ENCODE measurements at places on chromosomes 7 and 10.

- no peak for DNase-seq
Observed at GRCh38 chr7:129010075-129010474, 44.8 kb downstream of the TNPO3 start.

DNA sequence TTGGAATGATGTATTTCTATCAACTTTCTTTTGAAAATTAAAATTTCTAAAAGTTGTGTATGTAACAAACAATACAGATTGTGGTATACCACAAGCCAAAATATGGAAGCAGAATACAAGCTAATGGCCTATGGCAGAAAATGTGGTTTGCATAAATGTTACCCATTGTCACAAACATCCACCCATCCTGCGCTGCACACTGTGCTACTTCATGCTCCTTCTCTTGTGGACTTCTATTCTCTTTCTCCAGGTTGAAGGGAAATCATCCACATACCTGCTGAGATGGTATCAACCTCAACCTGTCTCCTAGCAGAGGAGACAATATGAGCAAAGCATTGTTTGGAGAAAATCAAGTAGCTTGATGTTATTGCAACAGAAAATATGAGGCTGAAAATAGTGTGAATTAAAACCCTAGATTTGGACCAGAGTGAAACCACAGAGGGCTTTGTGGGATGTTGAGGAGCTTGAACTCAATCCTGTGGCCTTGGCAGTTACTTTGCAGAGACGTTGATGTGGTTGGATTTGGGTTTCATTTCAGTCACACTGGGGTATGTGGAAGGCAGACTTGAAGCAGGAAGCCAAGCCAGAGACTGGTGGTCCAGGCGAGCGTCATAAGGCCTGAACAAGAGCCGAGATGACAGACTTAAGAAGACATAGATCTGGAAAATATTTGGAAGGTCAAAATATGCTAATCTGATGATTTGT, 63.8 kb downstream of the ICA1 start:
- no peak for DNase-seq

- DNase-seq: no peak
Observed at GRCh38 chr10:125646311-125646710, 36.7 kb downstream of the TEX36 start.

DNA sequence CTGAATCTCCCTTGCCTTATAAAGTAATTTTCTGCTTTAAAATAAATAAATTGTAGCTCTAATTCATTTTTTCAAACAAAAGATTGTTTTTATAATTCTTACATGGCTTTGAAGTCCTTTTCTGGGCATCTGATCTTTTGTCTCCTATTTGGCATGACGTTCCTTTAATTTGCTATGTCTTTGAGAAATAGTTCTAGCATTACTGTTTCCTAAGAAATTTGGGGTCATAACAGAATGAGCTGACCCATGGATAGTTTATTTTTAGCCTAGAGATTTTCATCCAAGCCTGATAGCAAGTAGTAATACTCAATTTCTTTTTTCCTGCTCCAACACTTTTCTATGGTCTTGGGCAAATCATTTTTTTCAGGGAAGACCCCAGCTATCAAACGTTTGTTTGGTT, 31.4 kb downstream of the CCDC71L start:
- no peak for DNase-seq

GRCh38 chr7:122561326-122561725, 137.6 kb downstream of the RNF133 start:
- no peak for DNase-seq

DNA sequence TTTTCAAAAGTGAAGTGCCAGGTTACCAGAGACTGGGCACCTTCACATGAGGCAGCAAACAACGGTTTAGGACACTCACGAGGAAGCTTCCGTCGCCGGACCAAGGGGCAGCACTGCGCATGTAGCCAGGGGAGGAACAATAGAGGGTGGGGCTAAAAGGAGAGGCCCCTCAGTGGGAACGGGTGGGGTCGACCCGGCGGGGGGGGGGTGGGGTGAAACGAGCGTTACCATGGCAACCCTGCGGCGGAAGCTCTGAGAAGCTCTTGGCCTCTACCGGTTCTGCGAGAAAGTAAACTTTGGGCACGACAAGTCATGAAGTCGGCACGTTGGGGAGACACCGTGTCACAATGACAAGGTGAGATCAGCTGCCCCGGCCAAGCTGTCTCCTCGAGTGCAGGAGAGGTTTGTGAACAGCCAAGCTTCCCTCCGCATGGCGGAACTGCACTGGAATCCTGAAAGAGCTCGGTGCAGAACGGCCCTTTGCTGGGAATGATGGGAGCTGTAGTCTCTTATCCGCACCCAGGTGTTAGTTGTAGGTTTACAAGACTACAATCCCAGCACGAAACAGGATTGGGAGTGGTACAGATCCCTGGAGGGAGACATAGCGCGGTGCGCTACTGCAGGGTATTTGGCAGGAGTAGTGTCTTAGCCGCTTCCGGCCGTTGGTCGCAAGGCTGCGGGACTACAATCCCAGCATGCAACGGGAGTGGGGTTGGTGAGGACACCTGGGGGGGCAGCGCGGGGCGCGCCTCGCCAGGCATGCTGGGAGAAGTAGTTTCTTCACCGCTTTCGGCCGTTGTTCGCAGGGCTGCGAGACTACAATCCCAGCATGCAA, 72.8 kb upstream of the ZNF722 start:
- DNase-seq: peak; percentile 81

DNA sequence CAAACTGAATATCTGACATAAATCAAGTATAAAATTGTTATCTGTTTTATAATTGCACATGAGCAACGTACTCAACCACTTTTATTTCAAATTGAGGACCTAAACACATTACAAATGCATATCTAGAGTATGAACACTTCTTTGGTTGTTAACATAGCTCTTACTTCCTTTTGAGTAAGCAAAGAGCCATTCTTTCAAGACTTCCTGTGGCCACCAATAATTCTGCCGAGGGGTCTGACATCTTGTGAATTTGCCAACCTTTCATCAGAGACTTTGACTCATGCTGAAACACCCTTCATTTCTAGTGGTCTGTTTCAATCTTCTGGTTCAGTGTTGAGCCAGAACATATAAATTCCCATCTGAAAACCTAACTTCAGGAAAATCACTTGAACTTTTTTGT, 59.4 kb downstream of the CDK14 start:
- DNase-seq: no peak

- DNase-seq: peak; percentile 25
Observed at GRCh38 chr10:78255796-78256638, 222.4 kb downstream of the RPS24 start.

GRCh38 chr7:52482076-52482475, 553.4 kb upstream of the POM121L12 start:
- no peak for DNase-seq

All from occipital lobe (tissue), 3 donors.